ENCODE measurements at places on chromosomes 6 and 20. TPM values are rescaled to one million over a fixed set of nuclear protein-coding genes. Genes with fewer than 3 reads are reported as not detected.

DNA sequence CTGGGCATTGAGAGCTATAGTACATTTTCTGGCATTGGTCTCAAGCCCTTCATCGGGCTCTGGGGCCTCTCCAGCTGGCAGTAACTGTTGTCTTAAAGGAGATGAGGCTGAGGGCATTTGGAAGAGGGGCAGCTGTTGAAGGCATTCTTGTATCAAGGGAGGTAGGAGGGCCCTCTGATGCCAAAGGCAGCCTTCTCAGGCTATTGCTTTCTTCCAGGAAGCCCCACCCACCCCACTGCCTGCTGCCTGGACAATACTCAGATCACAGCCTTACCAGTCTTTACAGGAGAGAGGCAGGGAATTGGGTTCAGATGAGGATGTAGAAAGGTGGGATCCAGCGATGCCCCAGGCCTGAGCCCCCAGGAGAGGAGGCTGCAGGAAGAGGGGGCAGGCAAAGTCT lies 46.0 kb downstream of the CPXM1 start:
- DNase-seq = no peak

GRCh38 chr6:135522965-135523692 lies 25.6 kb upstream of the AHI1 start:
- DNase-seq = no peak

GRCh38 chr6:12291839-12292604 lies 1.9 kb downstream of the EDN1 start:
- DNase-seq = no peak

The GLP1R gene
- polyA plus RNA-seq = not detected

The ZDHHC14 gene
- polyA plus RNA-seq = 4.1 TPM
